ENCODE measurements at places on chromosomes 11 and 22. TPM values are rescaled to one million over a fixed set of nuclear protein-coding genes. Genes with fewer than 3 reads are reported as not detected.

Gene KCTD17
- total RNA-seq: 50.6 TPM

Gene TRPC6
- 0.86 TPM for total RNA-seq

Gene PRAME
- total RNA-seq: not detected

Gene ASRGL1
- total RNA-seq: 8.1 TPM

Gene CARD10
- 9.2 TPM for total RNA-seq

Gene OR8D1
- total RNA-seq: not detected

Gene RAB39A
- 1.1 TPM for total RNA-seq

Gene TAF6L
- total RNA-seq: 8.1 TPM

Gene WDR74
- 32.2 TPM for total RNA-seq

Gene MRGPRE
- total RNA-seq: not detected

Gene SYCE3
- not detected for total RNA-seq

Gene CCDC34
- total RNA-seq: 3.0 TPM

Gene NPAS4
- total RNA-seq: 0.68 TPM

Gene VSIG10L2
- total RNA-seq: 0.05 TPM

GRCh38 chr11:1297576-1298473, 11.6 kb downstream of the TOLLIP start:
- DNase-seq: no peak

DNA sequence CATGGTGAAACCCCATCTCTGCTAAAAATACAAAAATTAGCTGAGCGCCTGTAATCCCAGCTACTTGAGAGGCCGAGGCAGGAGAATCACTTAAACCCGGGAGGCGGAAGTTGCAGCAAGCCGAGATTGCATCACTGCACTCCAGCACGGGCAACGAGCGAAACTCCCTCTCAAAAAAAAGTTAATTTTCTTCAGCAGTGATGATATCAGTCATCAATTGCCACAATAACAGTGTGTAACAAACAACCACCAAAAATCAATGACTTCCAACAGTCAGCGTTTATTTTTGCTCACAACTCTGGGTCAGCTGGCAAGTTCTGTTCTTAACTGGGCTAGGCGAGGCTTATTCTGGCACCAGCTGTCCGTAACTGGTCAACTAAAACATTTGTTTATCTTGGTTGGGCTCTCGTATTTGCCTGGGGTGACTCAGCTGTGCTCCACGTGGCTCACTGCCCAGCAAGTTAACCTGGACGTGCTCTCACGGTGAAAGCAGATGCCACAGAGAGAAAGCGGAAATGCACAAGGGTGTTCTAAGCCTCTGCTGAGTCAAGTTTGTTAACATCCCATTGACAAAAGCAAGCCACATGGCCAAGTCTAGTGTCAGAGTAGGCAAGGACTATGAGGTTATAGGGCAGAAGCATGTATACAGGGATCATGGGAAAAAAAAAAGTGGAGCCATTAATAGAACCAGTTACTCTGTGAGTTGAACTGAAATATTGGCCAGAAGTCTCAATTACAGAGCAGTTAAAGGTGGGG, 52.1 kb downstream of the LHFPL7 start:
- peak; percentile 87 for DNase-seq

DNA sequence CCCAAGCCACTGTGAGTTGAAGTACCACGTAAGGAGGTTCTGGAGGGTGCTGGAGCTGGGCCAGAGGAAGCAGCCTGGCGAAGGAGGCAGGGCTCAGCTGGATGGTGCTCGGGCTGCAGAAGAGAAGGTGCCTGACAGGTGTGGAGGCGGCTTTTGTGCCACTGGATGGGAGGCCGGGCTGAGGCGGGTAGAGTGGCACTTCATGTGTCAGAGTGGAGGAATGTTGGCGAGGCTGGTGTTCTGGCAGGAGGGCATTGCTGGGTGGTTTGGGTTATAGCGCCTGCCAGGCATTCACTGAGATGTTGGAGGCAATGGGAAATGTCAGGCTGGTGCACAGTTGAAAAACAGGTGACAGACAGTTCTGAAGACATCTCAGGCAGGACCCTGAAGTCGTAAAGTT, 24.2 kb downstream of the UBE2L3 start:
- DNase-seq: peak; percentile 27

- DNase-seq: peak; percentile 68
Measured at GRCh38 chr22:49657275-49657973, 170.2 kb downstream of the BRD1 start.

DNA sequence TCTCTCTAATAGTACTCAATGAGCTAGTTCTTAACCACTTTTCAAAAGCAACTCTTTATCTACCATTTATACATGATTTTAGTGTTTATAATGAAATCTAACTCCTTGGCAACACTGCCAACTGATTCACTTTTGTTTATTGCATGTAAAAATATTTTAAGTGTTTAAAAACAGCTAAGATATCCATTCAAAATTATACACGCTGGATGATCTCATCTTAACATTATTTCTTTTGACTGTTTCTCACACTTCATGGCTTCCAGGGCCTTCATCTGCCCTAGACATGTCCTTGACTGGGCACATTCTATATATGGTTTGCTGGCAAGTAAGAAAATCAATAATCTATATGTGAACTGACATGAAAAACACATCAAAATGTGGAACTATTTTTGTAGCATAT, 414.6 kb upstream of the LUZP2 start:
- no peak for DNase-seq

- DNase-seq: no peak
Measured at GRCh38 chr11:30485756-30486155, 100.4 kb downstream of the MPPED2 start.

DNA sequence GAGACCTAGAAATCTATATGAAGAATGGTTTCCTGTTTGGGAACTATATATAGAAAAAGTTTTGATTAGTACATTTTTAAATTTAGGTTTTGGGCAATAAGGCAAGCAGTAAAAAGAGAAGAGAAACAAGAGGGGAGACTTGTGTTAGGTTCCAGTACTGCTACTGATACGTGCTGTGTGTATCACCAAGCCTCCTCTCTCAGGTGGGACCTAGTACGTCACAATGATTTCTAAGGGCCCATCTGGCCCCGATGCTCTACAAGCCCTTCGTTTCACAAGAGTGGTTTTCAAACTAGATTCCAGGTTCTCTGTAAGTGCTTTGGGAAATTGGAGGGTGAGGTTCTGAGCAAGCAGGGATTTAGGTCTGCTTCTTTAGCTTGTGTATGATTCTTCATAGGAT, 39.2 kb downstream of the USP35 start:
- DNase-seq: no peak

DNA sequence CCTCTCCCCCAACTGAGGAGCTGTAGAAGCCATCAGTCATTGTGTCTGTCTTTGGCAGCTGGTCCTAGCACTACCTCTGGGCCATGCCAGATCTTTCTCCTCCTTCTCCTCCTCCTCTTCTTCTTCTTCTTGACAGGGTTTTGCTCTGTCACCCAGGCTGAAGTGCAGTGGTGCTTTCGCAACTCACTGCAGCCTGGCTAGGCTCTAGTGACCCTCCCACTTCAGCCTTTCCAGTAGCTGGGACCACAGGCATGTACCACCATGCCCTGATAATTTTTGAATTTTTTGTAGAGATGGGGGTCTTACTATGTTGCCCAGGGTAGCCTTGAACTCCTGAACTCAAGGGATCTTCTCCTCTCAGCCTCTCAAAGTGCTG, 50.1 kb upstream of the SHANK2 start:
- no peak for DNase-seq

DNA sequence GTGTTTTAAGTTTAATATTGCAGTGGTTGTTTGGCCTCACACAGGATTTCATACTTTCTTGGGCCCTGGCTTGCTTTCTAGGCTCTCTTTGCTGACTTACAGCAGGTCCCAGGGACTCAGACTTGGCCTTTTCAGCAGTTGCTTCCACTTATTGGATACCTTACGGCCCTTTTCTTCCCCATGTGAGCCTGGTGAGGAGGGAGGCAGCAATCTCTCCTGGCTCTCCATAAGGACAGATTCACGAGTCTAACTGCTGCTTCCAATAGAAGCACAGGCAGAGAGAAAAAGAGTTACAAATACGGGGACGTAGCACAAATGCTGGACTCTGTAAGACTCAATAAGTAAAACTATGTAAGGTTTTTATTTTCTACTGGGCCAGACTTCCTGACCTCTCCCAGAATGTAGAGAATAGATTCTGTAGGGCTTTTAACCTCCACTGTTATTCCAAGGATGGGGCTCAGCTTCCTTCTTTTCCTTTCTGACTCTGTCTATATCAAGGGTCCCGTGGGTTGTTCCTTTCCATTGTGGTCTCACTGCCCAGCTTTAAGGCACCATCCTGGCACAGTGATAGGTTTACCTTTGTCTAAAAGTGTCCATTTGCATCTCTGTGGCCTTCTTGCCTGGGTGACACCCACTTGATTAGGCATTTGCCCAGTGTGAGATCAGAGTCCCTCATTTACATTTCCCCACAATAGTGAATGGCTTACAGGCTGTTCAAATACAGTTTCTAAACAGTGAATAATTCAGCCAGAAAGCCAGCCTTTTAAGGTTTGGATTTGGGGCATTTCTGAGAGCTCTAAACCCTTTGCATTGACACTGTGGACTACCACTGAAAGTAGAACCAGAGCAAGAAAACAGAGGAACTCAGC, 92.8 kb downstream of the RASSF10 start:
- DNase-seq: no peak

DNA sequence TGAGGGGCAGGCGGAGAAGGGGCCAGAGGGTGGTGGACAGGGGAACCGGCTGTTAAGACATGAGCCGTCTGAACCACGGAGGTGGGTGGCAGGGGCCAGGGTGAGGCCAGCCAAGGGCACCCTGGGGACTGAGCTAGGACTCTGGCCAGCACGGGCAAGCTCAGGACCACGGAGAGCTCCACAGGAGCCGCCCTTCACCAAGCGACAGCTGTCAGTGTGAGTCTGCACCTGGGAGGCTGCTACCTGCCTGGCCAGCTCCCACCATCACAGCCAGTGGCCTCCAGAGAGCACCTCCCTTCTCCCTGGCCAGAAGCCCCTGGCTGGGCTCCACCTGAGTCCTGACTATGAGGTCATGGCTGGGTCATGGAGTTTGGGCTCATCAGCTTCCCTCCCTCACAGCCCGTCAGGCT, 21.6 kb downstream of the MGAT3 start:
- no peak for DNase-seq

- no peak for DNase-seq
Measured at GRCh38 chr22:39962071-39962470, 1.9 kb downstream of the TMA7B start.

- no peak for DNase-seq
Measured at GRCh38 chr11:96385187-96385586, 4.5 kb downstream of the CCDC82 start.

DNA sequence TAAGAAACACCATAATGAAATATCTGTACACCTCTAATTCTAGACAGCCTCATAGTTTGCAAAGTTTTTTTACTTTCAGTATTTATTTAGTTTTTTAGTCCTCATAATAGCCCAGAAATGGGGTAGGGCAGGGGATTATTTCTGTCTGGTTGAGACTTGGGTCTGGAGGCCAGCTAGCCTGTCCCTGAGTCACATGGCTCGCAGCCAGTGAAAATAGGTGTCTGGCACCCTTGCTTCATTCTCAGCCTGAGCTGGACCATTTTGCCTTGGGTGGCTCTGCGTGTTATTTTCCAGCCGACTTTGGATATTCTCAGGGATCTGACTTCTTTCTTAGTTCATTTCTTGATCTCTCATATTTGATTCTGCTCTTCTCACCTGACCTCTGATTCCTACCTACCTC, 123.9 kb upstream of the NARS2 start:
- peak; percentile 81 for DNase-seq

GRCh38 chr11:10728789-10729472, 22.1 kb upstream of the CTR9 start:
- DNase-seq: no peak

- DNase-seq: peak; percentile 62
Measured at GRCh38 chr11:43989162-43989981, 46.9 kb downstream of the C11orf96 start.

- no peak for DNase-seq
Measured at GRCh38 chr11:90874986-90875385, 652.1 kb upstream of the CHORDC1 start.

DNA sequence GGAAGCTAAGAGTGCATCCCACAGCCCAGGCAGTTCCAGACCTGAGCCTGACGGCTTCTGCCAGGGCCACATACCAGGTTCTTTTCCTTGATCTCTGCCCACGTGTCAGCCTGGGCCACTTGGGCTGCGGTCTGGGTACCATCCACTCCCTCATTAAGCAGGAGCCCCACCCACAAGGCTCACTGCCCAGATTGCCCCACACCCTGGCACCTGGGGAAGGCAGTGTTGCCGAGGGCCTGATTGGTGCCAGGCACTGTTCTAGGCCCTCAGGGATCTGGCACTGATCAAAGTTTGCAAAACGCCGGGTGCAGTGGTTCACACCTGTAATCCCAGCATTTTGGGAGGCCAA, 15.4 kb downstream of the GGA1 start:
- DNase-seq: no peak

- no peak for DNase-seq
Measured at GRCh38 chr11:44338026-44338425, 28.1 kb upstream of the ALX4 start.

DNA sequence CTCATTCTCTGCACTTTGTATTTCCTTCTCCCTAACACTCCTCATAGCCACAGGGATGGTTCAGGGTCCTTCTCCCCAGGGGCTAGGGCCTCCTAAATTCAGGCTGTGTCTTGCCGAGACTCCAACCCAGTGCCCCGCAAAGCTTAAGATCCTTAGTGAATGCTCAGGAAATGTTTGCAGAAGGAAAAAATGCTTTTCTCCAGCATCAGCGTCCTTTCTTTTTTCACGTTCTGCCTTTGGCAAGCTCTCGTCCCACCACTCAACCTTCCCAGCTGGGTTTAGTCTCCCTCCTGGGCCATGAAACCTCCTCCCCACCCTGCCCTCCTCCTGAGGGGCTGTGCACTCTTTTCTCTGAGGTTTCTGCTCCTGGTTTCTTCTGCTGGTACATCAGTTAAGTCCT, 503.8 kb upstream of the B3GAT1 start:
- DNase-seq: no peak

- DNase-seq: no peak
Measured at GRCh38 chr11:46947399-46948077, 11.0 kb downstream of the CSTPP1 start.

All from left cardiac atrium (tissue), 4 donors.